Astrocyte of the hippocampus (primary cell): ENCODE measurements at places on chromosomes 1 and 21.

DNA sequence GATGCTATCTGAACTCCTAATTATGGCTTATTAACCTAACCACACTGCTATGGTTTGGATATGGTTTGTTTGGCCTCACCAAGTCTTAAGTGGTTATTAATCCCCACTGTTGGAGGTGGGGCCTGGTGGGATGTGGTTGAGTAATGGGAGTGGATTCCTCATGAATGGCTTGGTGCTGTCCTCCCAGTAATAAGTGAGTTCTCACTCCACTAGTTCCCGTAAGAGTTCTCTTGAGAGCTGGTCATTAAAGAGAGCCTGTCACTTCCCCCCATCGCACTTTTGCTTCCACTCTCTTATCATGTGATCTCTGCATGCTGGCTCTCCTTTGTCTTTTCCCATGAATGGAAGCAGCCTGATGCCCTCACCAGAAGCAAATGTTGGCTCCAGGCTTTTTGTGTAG is 328.8 kb downstream of the PLA2G4A start:
- peak; percentile 1 for DNase-seq

DNA sequence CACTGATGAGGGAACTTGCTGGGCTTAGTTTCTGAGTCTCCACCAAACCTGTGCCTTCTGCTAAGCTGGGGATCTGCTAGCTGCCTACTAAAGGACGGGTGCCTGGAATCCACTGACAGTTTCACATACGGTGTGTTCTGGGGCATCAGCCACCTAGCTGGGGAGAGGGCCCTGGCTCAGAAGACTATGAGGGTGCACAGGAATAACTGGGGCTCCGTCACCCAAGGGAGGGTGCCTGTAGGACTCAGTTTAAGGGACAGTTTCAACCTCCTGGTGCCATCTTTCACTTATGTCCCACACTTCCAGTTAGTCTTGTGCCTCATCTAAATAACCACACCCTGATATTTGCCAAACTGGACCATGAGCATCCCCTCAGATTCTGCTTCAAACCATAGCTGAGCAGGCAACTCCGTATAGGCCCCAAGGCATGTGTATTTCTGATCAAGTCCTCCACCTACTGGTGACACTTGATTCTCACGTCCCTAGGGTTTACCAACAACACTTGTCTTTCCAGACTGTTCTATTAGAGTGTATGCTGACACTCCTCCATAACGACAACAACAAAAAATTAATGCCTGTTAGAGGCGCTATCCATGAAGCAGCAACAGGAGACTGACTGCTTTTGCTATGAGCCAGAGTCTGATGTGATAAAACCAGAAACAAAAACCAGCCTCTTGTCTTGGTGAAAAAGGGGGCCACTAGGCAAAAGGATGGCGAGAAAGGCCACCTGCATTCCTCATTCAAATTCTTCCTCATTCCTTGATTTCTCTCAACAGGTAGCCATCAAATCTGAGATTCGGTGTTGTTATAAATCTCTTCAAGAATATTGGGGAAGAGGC is 55.0 kb upstream of the PAXBP1 start:
- DNase-seq = peak; percentile 82

GRCh38 chr1:54350360-54350759 is 55.8 kb downstream of the SSBP3 start:
- DNase-seq = no peak

GRCh38 chr1:51303751-51304251 is 26.6 kb downstream of the TTC39A start:
- DNase-seq = peak; percentile 70

DNA sequence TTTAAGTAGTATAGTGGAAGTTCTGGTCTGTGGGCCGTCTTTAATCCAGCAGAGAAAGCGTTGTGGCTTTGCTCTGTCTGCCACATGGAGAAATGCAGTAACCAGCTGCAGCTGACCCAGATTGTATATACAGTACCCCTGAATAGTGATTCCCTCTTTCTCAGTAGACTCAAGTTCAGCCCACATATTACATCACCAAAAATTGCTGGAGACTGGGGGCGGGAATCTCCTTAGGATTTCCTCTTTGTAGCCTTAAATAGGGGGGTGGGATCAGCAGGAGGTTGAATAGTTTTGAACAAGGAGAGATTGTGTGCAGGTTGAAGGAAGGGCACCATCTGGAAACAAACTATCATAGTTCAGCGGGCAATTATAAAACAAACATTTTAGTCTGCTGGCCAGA is at the start of gene ANGPTL1:
TSS of gene ANGPTL1 (minus strand) at position 134 of the 400 bp plus-strand sequence. CDS start 5,301 bp downstream, outside the sequence.
- DNase-seq = peak; percentile 45

DNA sequence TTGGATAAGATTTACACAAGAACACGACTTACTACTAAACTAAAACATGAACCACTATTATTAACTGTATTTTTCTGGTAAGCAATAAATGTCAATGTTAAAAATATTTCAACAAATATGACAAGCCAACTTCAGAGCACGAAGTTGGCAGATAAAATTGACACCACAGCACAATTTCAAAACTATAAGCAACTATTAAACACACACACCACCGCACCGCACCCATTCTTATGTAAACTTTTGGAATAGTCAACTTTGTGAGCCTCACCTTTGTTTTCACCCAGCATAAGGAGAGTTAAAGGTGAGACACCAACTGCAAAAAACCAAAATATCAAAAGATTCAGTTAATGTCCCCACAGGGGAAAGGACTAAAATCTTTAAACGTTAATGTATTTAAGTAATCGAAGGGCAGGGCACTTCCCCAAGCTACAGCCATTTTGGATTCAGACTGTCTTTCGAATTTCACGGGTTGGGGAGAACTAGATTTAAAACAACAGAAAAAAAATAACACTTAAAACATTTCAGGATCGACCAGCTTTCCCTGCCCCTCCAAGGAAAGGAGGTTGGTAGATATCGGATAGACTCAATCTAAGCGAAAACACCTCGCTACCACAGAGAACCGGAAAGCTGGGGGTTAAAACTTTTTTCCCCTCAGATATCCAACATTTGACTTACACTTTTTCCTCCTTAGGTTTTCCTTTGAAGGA is 872 bp downstream of the GPBP1L1 start:
- DNase-seq = peak; percentile 33

GRCh38 chr1:161506336-161507223 is 1.3 kb downstream of the FCGR2A start:
- no peak for DNase-seq

DNA sequence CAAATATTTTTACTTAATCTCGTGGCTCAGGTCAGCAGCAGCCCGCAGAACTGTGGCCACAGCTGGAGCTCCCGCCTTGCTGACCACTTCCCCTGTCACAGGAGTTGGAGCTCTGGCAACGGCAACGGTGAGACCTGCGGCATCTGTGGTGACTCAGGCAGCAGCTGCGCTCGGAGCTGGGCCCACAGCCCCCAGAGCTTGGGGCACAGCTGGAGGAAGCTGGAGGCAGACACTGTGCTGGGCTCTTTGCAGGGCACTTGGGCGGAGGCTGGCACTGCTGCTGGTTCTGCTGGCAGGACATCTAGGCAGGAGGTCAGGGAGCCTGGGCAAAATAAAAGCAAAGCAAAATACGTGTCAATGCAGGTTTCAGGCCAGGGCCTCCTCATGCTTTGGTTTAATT is at the start of gene LCE3A:
TSS of gene LCE3A (minus strand) at position 301 of the 400 bp plus-strand sequence. CDS start at position 301, 0 bp downstream.
- DNase-seq = no peak

- no peak for DNase-seq
These were observed 32.8 kb downstream of the SNAP47 start for GRCh38 chr1:227768125-227768439.

DNA sequence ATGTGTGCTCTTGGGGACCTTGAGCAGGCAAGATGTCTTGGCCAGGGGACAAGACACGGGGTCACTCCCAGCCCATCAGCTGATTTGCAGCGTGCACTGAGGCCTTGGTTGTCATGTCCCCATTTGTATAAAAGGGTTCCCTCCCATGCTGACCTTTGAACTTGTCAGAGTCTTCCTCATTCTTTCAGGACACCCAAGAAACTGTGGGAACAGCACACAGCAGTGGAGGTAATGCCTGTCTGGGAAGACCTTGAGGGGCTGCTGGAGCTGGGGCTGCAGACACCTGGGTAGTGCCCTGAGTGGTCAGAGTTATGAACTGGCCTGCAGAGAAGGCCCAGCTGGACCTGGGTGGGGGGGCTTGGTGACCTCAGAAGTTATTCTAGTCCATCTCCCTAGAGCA is 46.4 kb downstream of the FAAH start:
- DNase-seq = no peak

- peak; percentile 36 for DNase-seq
These were observed 11.4 kb upstream of the B3GALT5 start for GRCh38 chr21:39601187-39601928.

- peak; percentile 34 for DNase-seq
These were observed 21.5 kb upstream of the LEFTY2 start for GRCh38 chr1:225962440-225962975.

GRCh38 chr1:10415211-10415930 is 14.9 kb upstream of the CENPS start:
- DNase-seq = peak; percentile 28

- DNase-seq = no peak
These were observed 128.1 kb upstream of the ZNF648 start for GRCh38 chr1:182189535-182190066.

DNA sequence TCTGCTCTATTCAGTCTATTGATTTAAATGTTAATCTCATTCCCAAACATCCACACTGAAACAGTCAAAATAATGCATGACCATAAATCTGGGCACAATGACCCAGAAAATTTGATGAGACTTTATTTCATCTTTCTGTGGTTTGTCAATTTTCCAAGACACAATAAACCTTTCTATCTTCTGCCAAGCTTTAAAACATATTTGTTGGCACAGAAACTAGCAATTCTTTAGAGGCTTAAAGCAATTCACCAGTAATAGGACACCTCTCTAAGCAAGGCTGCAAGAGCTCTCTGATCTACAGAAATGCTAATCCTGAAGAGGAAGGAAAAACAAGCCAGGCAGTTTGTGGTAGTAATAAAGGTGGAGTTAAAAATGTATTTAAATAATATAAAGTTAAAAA is 113.7 kb downstream of the FCRL5 start:
- no peak for DNase-seq

- DNase-seq = peak; percentile 96
These were observed 712 bp upstream of the LAMB3 start for GRCh38 chr1:209652873-209653401.

- peak; percentile 18 for DNase-seq
These were observed at the start of gene TTC22 for GRCh38 chr1:54800899-54801759. TTC22 (minus strand) TSS chr1:54801323; CDS start chr1:54801163, 160 bp downstream.

DNA sequence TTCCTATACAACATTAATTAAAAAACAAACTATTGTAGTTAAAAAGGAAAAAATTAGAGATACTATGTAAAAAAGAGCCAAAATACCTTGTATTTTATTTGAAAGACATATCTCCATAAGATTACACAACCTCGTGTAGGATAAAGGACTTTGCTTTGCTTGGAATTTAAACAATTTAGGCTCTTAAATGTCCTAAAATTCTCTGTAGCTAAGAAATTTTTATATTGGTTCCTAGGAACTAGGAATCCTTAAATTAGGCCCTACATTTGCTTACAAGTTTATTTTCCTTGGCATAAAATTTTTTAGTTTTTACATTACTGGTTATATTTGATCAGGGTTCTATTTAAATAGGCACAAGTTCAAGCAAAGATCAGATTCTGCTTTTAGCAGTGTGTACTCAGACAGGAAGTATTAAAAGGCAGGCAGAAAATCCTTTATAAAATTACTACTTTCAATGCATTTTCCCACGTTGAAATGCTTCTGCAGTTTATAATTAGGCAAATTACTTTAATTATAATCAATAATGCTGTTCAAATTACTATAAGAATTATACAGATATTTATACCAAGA is 3.4 kb upstream of the ANGPTL3 start:
- DNase-seq = peak; percentile 7

GRCh38 chr21:24856326-24856725 is 751.0 kb downstream of the MRPL39 start:
- no peak for DNase-seq

DNA sequence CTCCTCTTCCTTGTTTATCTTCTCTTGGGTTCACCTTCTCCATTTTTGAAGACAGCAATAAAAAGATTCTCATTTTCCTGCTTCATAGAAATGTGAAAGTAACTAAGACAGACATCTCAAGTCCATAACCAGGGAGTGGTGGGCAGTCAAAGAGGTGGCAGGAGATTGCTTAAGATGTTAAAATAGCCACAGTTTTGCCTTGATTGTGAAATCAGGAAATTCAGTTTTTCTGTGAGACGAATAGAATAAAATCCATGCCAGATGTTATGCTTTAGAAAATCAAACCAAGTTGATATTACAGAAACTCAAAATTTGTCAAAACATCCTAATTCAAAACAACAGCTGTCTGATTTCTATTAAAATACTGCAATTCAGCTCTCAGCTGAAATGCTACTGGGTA is 57.2 kb downstream of the TNN start:
- no peak for DNase-seq

DNA sequence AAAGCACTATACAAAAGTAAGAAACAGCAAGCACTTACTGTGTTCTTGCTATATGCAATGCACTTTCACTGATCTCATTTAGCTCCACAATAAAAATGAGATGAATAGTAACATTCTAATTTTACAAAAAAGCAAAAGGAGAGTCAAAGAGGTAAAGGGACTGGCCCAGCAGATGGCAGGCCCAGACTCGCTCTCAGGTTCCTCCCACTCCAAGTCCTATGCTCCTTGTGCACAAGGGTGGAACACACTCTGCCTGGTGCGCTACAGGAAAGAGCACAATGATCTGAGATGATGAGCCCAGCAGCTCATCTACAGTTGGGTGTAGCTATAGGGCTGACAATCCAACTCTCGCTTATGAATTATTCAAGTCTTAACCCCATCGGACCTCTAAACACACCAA is 94.1 kb upstream of the LYST start:
- no peak for DNase-seq

DNA sequence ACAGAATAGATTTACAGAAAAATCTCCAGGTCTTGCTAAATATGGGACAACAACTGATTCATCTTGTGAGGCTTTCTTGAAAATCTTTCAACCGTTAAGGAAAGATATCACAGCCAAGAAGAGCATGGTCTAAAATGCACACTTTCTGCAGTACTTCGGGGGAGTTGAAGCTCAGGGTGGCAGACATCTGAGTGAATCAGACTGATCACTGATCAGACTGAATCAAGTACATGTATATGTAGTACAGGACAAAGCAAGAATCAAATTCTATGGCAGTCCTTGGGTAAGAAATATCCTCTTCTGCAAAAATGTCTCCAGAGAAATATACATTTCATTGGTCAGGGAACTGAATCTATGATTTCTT is 212.4 kb upstream of the SPAG17 start:
- no peak for DNase-seq

DNA sequence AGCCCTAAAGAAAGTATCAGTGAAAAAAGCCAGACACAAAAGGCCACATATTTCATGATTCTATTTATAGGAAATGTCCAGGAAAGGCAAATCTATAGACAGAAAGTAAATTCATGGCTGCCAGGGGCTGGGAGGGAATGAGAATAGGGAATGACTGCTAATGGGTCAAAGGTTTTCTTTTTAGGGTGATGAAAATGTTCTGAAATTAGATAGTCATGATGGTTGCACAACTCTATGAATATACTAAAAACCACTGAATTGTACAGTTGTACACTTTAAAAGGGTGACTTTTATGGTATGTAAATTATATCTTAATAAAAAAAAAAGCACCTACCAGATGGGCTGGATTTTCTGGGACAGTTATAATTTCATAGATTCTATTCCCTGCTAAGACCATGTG is 114.8 kb downstream of the CNIH3 start:
- DNase-seq = no peak

GRCh38 chr1:89842567-89843272 is 21.9 kb downstream of the LRRC8D start:
- DNase-seq = no peak

GRCh38 chr1:166307261-166308188 is 140.7 kb upstream of the FAM78B start:
- DNase-seq = no peak
